ENCODE measurements at places on chromosomes 2 and 18.

- no peak overlapping the region for H3K27ac ChIP-seq
- DNase-seq = no peak
- peaks cover 15% of the 10 kb centered on the region for H3K4me1 ChIP-seq
- peak overlapping the region; percentile 70 for H3K4me3 ChIP-seq
These were observed 667 bp downstream of the GFPT1 start for GRCh38 chr2:69386360-69386759.

- H3K27me3 ChIP-seq = no peaks in the 10 kb centered on the region
- no peaks in the 10 kb centered on the region for H3K36me3 ChIP-seq
- peaks cover 3% of the 10 kb centered on the region for H3K4me1 ChIP-seq
- no peak overlapping the region for H3K27ac ChIP-seq
- no peak overlapping the region for H3K4me3 ChIP-seq
These were observed 14.6 kb upstream of the KCNE4 start for GRCh38 chr2:223037445-223037800.

DNA sequence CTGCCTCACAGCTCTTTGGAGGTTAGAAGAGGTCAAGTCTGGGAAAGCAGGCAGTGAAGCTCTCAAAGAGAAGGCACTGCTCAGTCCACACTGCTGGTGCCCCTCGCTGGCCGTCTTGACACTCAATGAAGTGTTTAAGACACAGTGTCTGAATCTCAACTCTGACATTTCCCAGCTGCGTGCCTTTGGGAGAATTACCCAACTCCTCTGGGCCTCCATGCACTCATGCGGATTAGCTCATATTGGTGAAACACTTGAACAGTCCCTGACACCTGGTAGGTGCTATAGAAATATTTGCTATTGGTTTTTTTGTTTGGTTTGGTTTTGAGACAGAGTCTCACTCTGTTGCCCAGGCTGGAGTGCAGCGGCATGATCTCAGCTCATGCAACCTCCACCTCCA, 281.0 kb downstream of the SRBD1 start:
- no peaks in the 10 kb centered on the region for H3K36me3 ChIP-seq
- H3K27me3 ChIP-seq = no peaks in the 10 kb centered on the region
- DNase-seq = no peak
- H3K4me3 ChIP-seq = no peak overlapping the region

- H3K36me3 ChIP-seq = no peaks in the 10 kb centered on the region
- H3K4me1 ChIP-seq = no peaks in the 10 kb centered on the region
- no peak overlapping the region for H3K4me3 ChIP-seq
- peaks cover 11% of the 10 kb centered on the region for H3K27me3 ChIP-seq
- DNase-seq = no peak
These were observed 317.3 kb upstream of the THUMPD2 start for GRCh38 chr2:40096360-40096759.

DNA sequence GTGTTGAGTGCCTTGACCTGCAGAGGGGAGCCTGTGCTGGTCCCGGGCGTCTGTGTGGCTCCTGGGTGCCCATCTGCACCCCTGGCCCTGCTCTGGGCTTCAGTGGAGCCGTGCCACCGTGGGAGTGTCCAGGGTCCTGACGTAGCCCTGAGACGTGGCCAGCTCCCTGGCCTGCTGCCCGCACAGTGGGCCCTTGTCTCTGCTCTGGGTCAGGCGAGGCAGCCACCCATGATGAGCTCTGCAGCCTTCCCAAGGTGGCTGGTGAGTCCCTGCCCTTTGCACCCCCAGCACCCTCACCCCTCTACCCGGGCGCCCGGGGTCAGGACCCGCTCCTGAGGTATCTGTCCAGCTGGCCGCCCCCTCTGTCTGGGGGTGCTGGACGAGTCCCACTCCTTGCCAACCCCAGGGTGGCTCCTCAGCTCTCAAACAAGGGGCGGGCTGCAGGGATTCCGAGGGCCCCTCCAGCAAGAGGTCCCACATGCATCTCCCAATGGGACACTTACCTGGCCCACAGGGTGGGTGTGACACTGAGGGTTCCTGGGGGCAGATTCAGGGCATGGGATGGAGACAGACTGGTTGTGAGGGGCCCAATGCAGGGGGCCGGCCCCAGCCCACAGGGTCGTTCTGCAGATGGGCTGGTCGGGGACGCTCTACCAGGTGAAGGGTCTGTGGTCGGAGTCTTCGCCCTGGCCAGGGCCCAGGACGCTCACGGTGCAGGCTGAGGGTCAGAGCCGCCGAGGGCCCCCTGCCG, 2.4 kb downstream of the NEU4 start:
- no peak for DNase-seq
- no peaks in the 10 kb centered on the region for H3K4me1 ChIP-seq
- no peak overlapping the region for H3K4me3 ChIP-seq
- no peak overlapping the region for H3K27ac ChIP-seq
- H3K27me3 ChIP-seq = no peaks in the 10 kb centered on the region

DNA sequence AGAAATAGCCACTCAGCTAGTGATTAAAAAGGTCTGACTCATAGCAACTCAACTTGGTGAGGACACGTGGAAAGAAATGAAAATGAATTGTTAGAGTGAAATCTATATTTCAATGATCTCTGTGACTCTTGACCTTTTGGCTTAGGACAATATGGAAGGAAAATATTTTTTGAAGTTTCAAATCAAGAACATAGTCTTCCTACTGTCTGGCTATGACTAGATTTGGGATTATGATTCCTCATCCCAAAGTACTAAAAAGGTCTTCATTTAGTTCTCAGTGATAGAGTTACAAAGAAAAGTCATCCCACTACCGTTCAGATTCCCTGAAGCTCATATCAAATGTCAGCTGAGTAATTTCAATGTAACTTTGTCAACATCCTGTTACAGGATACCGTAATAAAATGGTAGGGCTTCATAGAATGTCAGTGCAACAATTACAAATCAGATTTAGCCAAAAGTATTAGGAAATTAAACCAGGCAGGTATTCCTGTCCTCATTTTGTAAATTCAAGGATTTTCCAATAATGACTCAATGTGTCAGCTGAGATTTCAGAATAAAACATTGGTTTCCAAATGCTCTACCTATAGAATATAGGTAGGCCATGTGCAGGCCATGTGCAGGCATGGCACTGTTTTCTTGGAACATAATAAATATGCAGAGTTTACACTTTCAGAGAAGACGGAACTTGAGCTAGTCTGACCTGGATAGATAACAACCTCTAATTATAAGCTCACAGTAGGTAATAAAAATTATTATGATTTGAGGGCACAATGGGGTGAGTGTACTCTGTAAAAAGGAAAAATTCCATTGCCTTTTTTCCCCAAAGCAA, 36.0 kb downstream of the ANKRD29 start:
- H3K27ac ChIP-seq = peak overlapping the region; percentile 30
- no peak overlapping the region for H3K4me3 ChIP-seq
- peaks cover 34% of the 10 kb centered on the region for H3K4me1 ChIP-seq
- no peaks in the 10 kb centered on the region for H3K36me3 ChIP-seq
- no peak for DNase-seq

GRCh38 chr2:159094173-159094737, 125.8 kb downstream of the TANC1 start:
- H3K36me3 ChIP-seq = no peaks in the 10 kb centered on the region
- no peak overlapping the region for H3K27ac ChIP-seq
- no peak overlapping the region for H3K4me3 ChIP-seq
- H3K4me1 ChIP-seq = peaks cover 14% of the 10 kb centered on the region
- H3K27me3 ChIP-seq = no peaks in the 10 kb centered on the region

DNA sequence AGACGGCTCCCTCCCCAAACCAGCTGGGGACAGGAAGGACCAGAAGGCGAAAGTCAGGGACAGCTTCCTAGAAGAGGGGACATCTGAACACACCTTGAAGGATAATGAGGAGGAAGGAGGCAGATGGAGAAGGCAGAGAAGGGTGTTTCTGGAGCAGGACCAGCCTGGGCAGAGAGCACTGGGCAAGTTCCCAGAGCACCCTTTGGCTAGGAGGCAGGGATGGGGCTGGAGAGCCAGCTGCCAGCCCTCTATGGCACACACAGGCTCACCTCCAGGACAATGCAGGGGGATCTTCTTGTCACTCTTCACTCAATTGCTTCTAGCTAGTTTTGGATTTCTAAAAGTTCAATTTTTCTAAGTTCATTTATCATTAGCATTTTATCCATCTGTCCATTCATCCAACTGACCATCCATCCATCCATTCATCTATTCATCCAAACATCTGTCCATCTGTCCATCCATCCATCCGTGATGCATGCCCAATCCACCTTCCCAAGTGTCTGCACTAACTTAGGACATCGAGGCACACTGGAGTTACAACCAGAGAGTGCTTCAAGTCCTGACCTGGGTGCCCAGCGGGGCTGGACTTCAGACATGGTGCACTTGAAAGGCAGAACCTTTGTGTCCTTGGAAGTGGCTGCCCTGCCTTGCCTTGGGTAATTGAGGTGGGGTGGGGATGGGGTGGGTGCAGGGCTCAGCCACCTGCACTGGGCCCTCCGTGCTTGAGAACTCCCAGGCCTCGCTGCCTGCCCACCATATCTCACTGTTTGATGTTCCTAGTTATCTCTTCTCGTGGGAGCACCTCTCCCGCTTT, 42.5 kb downstream of the INHBB start:
- peaks cover 18% of the 10 kb centered on the region for H3K4me1 ChIP-seq
- no peak overlapping the region for H3K4me3 ChIP-seq
- H3K36me3 ChIP-seq = no peaks in the 10 kb centered on the region
- H3K27me3 ChIP-seq = peaks cover 10% of the 10 kb centered on the region

DNA sequence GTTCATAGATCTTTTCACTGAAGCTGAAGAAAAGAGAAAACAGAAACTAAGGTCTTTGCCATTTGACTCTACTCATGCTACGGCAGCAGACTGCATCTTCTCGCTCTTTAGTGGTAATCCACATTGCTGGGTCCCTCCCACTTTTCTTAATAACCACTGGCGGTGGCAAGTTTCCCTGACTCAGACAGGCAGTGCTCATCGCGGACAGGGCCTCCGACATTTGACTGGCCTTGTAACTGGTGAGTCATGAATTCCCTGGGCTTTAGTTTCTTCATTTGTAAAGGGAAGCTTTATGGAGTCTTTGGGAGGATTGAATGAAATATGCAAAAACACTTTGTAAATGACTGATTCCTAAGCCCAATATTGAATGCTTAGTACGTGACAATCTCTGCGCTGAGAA, 238.2 kb upstream of the RBBP8 start:
- DNase-seq = peak; percentile 63
- H3K36me3 ChIP-seq = no peaks in the 10 kb centered on the region
- H3K27me3 ChIP-seq = no peaks in the 10 kb centered on the region

- no peak overlapping the region for H3K27ac ChIP-seq
- no peak for DNase-seq
- no peaks in the 10 kb centered on the region for H3K4me1 ChIP-seq
- H3K4me3 ChIP-seq = no peak overlapping the region
These were observed 102.7 kb downstream of the ZNF516 start for GRCh38 chr18:76392349-76392748.

- H3K36me3 ChIP-seq = no peaks in the 10 kb centered on the region
- no peak overlapping the region for H3K4me3 ChIP-seq
- H3K4me1 ChIP-seq = peaks cover 10% of the 10 kb centered on the region
- H3K27ac ChIP-seq = no peak overlapping the region
- DNase-seq = no peak
These were observed 800 bp downstream of the RPRM start for GRCh38 chr2:153477636-153478288.

GRCh38 chr2:137910641-137911040, 53.6 kb upstream of the HNMT start:
- no peaks in the 10 kb centered on the region for H3K36me3 ChIP-seq
- peak; percentile 8 for DNase-seq
- no peaks in the 10 kb centered on the region for H3K4me1 ChIP-seq
